ENCODE measurements at places on chromosomes 6 and 20. TPM values are rescaled to one million over a fixed set of nuclear protein-coding genes. Genes with fewer than 3 reads are reported as not detected.
A peak's percentile ranks its signal among the peaks of the same experiment; 100 is the strongest.

DNA sequence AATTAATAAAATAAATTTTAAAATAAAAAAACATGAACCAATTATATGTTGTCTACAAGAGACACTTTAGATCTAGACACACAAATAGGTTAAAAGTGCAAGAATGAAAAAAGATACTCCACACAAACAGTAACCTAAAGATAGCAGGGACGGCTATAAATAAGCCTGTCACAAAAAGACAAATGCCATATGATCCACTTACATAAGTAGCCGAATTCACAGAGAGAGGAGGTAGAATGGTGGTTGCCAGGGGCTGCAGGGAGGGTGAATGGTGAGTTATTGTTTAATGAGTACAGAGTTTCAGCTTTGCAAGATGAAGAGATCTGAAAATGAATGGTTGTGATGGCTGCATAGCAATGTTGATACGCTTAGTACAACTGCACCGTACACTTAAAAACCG lies 32.7 kb downstream of the KATNA1 start:
- H3K27ac ChIP-seq = no peak overlapping the region
- DNase-seq = no peak
- H3K4me1 ChIP-seq = peaks cover 4% of the 10 kb centered on the region
- no peaks in the 10 kb centered on the region for H3K27me3 ChIP-seq

GRCh38 chr20:533526-533925 lies 10.1 kb downstream of the CSNK2A1 start:
- no peak for DNase-seq
- no peak overlapping the region for H3K27ac ChIP-seq
- no peak overlapping the region for H3K4me3 ChIP-seq
- H3K4me1 ChIP-seq = peaks cover 24% of the 10 kb centered on the region
- H3K27me3 ChIP-seq = no peaks in the 10 kb centered on the region

DNA sequence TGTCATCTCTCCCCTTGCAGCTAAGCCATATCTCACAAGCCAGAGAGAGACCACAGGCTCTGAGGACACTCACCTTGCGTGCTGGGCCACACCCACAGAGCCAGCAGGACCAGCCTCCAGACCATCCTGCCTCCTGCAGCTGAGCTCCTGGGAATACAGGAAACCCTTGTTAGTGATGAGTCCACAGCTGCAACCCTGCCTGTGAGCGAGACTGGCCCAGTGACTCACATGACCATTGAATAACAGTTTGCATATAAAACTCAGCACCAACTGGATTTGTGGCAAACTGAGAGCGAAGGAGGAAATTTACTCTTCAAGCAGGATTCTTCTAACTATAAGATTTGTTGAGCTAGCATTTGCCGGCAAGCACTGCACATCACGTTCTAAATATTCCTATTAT lies 3.0 kb downstream of the THBS2 start:
- no peak for DNase-seq
- H3K4me3 ChIP-seq = no peak overlapping the region
- H3K27me3 ChIP-seq = no peaks in the 10 kb centered on the region
- peaks cover 24% of the 10 kb centered on the region for H3K36me3 ChIP-seq

DNA sequence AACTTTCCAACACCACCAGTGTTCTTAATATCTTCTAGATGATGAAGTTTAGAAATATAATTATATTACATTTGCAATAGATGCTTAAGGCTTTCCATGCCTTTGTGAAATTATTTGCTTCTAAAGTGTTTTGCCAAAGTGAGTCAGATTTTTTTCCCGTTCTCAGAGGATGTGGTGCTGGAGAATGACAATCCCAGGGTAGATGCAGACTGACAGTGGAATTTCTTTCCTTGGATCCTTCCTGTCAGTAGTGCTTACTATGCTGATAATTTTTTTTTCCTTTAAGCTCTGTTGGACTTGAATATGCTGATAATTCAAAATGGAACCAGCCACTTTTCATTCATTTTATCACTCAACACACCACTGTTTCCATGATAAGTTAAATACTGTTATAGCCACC lies 59.9 kb upstream of the SOX4 start:
- DNase-seq = no peak
- no peak overlapping the region for H3K27ac ChIP-seq
- H3K27me3 ChIP-seq = no peaks in the 10 kb centered on the region
- no peaks in the 10 kb centered on the region for H3K4me1 ChIP-seq
- H3K4me3 ChIP-seq = no peak overlapping the region

DNA sequence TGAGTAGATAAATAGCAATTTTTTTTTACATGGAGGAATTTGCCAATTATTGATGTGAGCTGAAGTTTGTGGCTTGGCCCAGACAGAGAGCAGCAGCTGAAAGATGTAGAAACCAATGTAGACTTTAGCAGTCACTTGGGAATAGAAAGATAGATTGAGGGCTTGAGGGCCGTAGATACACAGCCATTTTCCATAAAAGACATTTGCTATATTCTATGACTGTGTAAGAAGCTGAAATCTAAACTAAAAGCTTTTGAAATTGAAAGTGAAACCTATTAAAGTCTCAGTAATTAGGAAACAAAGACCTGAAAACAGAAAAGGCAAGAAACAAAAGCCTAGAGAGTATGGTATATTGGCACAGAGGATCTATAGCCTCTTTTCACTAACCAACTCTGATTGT lies 332.7 kb downstream of the CENPW start:
- H3K4me1 ChIP-seq = no peaks in the 10 kb centered on the region
- H3K27me3 ChIP-seq = no peaks in the 10 kb centered on the region
- H3K27ac ChIP-seq = no peak overlapping the region
- H3K4me3 ChIP-seq = no peak overlapping the region
- no peaks in the 10 kb centered on the region for H3K36me3 ChIP-seq

GRCh38 chr6:6556738-6557503 lies 31.6 kb upstream of the LY86 start:
- no peaks in the 10 kb centered on the region for H3K36me3 ChIP-seq
- no peak overlapping the region for H3K27ac ChIP-seq
- no peaks in the 10 kb centered on the region for H3K27me3 ChIP-seq
- H3K4me3 ChIP-seq = no peak overlapping the region
- H3K4me1 ChIP-seq = no peaks in the 10 kb centered on the region

GRCh38 chr6:17482711-17483110 lies 89.3 kb downstream of the CAP2 start:
- DNase-seq = no peak
- H3K36me3 ChIP-seq = no peaks in the 10 kb centered on the region
- H3K4me1 ChIP-seq = no peaks in the 10 kb centered on the region
- no peaks in the 10 kb centered on the region for H3K27me3 ChIP-seq
- H3K27ac ChIP-seq = no peak overlapping the region

GRCh38 chr20:9172851-9173250 lies 104.0 kb downstream of the PLCB4 start:
- no peak overlapping the region for H3K27ac ChIP-seq
- no peaks in the 10 kb centered on the region for H3K27me3 ChIP-seq
- no peak overlapping the region for H3K4me3 ChIP-seq
- no peak for DNase-seq
- H3K4me1 ChIP-seq = no peaks in the 10 kb centered on the region
- H3K36me3 ChIP-seq = no peaks in the 10 kb centered on the region

DNA sequence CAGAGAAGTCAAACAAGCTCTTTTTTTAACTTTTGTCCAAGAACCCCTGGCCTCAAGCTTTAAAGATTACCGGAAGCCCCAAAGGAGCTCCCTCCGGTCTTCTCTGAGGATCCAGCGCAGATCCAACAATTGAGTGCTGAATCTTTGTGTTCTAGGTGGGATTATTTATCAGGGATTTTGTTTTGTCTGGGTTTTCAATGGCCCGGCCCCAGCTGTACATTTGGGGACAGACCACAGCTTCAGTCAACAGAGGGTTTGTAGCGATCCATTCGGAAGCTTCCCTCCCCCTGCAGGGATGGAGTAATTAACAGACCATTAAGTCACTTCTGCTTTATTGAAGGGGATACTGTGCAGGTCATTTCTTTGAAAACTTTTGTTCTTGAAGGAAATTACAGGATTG lies 7.8 kb downstream of the OLIG3 start:
- H3K27ac ChIP-seq = no peak overlapping the region
- H3K27me3 ChIP-seq = no peaks in the 10 kb centered on the region
- no peak for DNase-seq
- no peaks in the 10 kb centered on the region for H3K36me3 ChIP-seq

DNA sequence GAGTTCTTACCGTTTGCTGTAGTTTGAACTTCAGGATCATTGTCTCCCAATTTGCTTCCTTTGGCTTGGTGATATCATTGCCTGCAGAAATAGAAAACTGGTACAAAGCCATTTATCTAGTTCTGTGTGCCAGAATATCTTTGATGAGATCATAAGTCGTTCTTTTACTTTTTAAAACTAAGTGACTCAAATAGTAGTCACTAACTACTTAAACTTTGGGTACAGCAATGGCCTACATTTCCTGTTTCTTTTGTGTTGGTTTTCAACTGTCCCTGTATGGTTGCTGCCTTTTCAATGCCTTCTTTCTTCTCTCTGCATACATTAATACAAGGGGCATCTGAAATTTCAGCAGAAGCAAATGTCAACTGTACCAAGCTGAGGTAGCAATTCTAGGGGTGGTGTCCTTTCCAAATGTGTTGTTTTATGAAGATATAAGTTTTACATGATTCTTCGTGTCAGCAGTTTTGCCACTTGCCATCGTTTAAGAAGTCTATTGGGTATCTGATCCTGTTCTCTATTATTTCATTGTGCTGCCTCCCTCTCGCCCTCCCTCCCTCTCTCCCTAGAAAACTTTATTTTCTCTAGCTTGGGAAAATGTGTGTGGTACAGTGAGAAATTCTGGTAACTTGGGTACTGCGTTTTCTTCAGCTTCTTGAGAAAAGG lies 238.5 kb downstream of the FARS2 start:
- no peak overlapping the region for H3K27ac ChIP-seq
- no peak overlapping the region for H3K4me3 ChIP-seq
- H3K36me3 ChIP-seq = no peaks in the 10 kb centered on the region
- no peak for DNase-seq

GRCh38 chr6:164532198-164533044 lies 777.0 kb downstream of the C6orf118 start:
- H3K27ac ChIP-seq = no peak overlapping the region
- no peaks in the 10 kb centered on the region for H3K27me3 ChIP-seq
- H3K36me3 ChIP-seq = no peaks in the 10 kb centered on the region
- H3K4me3 ChIP-seq = no peak overlapping the region

GRCh38 chr6:124887872-124888580 lies 74.2 kb upstream of the RNF217 start:
- no peaks in the 10 kb centered on the region for H3K27me3 ChIP-seq
- no peak overlapping the region for H3K27ac ChIP-seq
- no peaks in the 10 kb centered on the region for H3K36me3 ChIP-seq
- no peak for DNase-seq
- no peak overlapping the region for H3K4me3 ChIP-seq

- DNase-seq = no peak
- no peaks in the 10 kb centered on the region for H3K36me3 ChIP-seq
- peaks cover 5% of the 10 kb centered on the region for H3K4me1 ChIP-seq
- no peak overlapping the region for H3K27ac ChIP-seq
- no peak overlapping the region for H3K4me3 ChIP-seq
These were observed 344.8 kb downstream of the THBS2 start for GRCh38 chr6:168908887-168909286.

GRCh38 chr20:31875671-31876070 lies 5.2 kb downstream of the TTLL9 start:
- no peak overlapping the region for H3K27ac ChIP-seq
- H3K27me3 ChIP-seq = peaks cover 5% of the 10 kb centered on the region
- no peaks in the 10 kb centered on the region for H3K4me1 ChIP-seq

GRCh38 chr6:30743099-30744053 lies 889 bp upstream of the FLOT1 start:
- H3K27ac ChIP-seq = peak overlapping the region; percentile 95
- no peaks in the 10 kb centered on the region for H3K27me3 ChIP-seq
- DNase-seq = no peak
- peak overlapping the region; percentile 83 for H3K4me3 ChIP-seq
- peaks cover 34% of the 10 kb centered on the region for H3K4me1 ChIP-seq

GRCh38 chr6:16689788-16690607 lies 71.3 kb downstream of the ATXN1 start:
- peak overlapping the region; percentile 48 for H3K27ac ChIP-seq
- no peak for DNase-seq
- no peaks in the 10 kb centered on the region for H3K27me3 ChIP-seq
- peaks cover 12% of the 10 kb centered on the region for H3K4me1 ChIP-seq
- H3K36me3 ChIP-seq = no peaks in the 10 kb centered on the region
- H3K4me3 ChIP-seq = no peak overlapping the region

GRCh38 chr6:96657344-96657743 lies 94.4 kb downstream of the FHL5 start:
- no peak for DNase-seq
- H3K27ac ChIP-seq = no peak overlapping the region
- H3K27me3 ChIP-seq = no peaks in the 10 kb centered on the region

DNA sequence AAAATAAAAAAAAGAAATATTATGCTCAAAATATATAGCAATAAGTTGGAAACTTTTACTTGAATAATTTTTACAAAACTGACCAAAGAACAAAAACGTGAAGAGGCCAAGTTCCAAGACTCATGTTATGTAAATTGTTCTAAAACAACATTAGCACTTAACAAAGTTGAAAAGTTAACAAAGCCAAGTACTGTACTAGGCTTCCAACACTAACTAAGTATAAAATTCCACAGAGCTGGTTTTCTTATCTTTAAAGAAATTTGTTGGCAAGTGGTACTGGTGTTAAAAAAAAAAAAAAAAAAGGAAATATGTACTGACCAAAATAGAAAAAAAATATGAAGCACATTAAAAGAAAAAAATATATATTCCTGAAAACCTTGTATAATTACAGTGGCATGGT lies 127.8 kb downstream of the SLC16A10 start:
- no peaks in the 10 kb centered on the region for H3K4me1 ChIP-seq
- no peak for DNase-seq
- no peaks in the 10 kb centered on the region for H3K27me3 ChIP-seq
- no peak overlapping the region for H3K4me3 ChIP-seq
- no peak overlapping the region for H3K27ac ChIP-seq

DNA sequence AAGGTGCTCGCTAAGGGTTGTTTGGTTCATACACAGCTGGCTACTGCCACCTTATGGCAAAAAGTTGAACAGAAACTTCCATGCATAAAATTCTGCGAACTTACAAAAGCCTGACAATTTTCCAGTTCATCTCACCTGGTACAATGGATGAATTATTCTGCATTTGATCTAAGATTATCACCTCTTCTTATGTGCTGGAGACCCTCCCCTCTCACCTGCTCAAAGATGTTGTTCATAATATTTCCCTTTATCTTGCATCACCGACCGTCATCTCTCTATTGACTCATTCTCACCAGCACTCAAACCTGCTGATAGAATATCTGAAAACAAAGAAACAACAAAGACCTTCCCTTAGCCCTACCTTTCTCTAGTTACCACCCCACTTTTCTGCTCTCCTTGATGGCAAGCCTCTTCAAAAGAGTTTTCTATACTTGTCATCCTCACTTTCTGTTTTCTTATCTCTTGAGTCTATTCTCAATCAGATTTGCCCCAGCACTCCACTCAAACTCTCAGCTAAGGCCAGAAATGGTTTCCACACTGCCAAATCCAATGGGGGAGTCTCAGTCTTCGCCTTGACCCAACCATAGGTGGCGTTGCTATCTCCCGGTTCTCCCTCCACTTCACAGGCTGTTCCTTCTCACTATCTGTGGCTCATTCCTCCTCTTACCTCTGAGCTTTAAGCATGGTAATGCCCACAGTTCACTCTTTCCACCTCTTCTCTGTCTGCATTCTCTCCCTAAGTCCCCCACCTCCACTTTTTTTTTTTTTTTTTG lies 25.8 kb downstream of the SNRNP48 start:
- H3K27ac ChIP-seq = no peak overlapping the region
- H3K36me3 ChIP-seq = no peaks in the 10 kb centered on the region
- H3K4me3 ChIP-seq = no peak overlapping the region
- DNase-seq = no peak

The LY6G6C gene
- 3.6 TPM for total RNA-seq

The NKX2-2 gene
- total RNA-seq = not detected

The GCLC gene
- 71.0 TPM for total RNA-seq

The PPP1R14C gene
- total RNA-seq = 22.1 TPM

The LY6G6D gene
- total RNA-seq = not detected

The HLA-C gene
- total RNA-seq = 248 TPM

The USP49 gene
- 2.7 TPM for total RNA-seq

The DPPA5 gene
- not detected for total RNA-seq

The TMEM151B gene
- total RNA-seq = not detected

The MYMX gene
- not detected for total RNA-seq

The TMC2 gene
- total RNA-seq = not detected

Measured in esophagus squamous epithelium (tissue), 5 donors.